ENCODE measurements at places on chromosomes 2 and 18.

- DNase-seq = no peak
These were observed 40.1 kb downstream of the FBXO48 start for GRCh38 chr2:68426848-68427579.

GRCh38 chr2:68846091-68846490 is 25.1 kb downstream of the BMP10 start:
- no peak for DNase-seq

- DNase-seq = no peak
These were observed 39.1 kb upstream of the DTNB start for GRCh38 chr2:25712455-25712854.

DNA sequence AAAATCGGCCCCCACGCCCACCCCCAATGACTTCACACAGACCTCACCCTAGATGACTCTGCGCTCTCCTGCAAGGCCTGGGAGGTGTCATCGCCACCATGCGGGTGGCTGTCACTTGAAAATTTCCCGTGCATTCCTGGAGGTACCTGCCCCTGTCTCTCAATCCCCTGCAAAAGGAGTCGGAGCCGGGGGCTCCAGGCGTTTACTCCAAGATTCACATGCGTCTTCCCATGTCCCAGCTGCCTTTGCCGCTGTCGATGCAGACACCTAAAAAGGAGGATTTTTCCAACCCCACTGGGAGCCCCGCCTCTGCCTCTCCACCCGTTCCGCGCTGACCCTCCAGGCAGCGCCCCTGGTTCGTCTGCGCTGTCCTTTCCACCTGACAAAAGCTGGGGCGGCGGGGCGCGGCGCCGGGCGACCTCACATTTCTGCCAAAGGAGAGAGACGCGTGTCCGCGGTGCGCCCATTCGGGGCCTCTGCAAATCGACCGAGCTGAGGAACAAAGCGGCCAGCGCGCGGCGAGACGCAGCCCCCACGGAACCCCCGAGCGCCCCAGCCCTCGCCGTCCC is 667 bp downstream of the REEP1 start:
- DNase-seq = no peak

DNA sequence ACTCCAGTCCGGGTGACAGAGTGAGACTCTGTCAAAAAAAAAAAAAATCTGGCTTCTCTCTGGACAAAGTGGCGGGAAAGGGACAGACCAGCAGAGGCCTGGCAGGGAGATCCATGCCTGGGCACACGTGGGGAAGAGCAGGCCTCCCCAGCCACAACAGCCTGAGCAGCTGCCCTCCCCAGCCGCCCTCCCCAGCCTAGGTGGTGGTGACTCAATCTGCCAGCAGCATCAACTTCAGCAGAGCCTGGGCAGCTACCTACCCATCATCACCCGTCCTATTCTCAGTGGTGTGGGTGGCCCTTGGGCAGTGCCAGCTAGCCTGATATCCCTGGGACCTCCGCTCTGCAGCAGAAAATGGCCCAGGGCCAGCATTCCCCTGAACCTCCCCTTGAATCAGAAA is 612.4 kb downstream of the FBXO15 start:
- no peak for DNase-seq

GRCh38 chr2:169741-170140 is 94.1 kb downstream of the SH3YL1 start:
- DNase-seq = no peak

DNA sequence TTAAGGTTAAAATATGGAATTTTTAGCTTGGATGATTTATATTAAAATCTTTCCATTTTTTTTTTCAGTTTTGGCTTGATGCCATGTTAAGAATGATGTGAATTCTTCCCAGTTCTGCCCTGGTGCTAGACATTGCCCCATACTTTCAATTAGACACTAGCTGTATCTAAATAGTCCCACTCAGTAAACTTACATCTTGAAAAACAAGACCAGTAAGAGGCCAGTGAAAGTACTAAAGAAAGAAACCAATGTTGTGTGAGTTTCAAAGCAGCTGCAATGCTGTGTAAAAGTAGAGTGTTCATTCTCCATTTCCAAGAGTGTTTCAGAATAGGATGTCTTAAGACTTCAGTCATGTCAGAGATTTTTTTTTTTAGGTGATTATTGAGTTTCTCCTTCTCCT is 40.0 kb upstream of the CYBRD1 start:
- no peak for DNase-seq

DNA sequence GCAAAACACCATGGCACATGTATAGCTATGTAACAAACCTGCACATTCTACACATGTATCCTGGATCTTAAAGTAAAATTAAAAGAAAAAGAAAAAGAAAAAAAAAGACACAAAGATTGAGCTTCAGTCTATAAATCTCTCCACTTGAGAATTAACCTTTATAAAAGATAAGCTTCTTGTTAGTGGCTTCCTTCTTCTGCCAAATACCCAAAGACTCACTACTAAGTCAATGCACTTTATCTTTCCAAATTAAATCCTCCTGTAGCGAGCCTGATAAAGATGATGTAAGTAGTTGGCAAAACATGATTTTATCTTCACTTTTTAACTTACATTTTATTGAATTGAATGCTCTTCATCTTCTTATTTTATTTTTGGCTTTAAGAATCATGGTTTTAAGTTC is 349.9 kb downstream of the TRIB2 start:
- no peak for DNase-seq

DNA sequence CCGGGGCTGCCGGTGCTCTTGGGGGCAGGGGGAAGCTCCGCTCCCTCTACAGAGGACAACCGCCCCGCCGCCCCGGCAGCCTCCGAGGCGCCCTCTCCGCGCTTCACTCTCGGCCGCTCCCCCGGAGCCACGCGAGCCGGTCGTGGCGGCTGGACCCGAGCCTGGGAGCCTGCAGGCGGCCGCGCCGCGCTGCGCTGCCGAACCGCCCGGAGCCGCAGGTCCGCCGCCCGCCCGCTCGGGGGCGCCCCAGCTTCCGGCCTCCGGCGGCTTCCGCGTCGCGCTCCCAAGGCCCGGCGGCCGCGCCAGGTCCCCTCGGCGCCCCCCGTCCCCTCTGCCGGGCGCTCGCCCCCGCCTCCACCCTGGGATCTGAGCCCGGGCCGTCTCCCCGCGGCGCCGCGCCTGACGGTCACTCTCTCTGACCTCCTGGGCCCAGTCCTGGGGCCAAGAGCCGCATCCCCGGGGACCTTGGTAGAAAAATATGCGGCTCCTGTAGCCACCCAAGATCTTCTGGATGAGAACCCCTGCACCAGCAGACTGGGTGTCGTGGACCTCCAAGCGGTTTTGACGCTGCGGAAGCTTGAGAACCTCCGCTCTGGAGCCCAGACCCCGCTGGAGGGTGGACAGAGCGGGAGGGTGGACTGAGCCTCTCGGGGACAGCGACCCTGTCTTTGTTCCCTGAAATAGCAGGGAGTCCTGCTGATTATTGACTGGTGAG is 44.3 kb downstream of the SERTAD2 start:
- no peak for DNase-seq

- DNase-seq = no peak
These were observed 26.1 kb upstream of the CYP26B1 start for GRCh38 chr2:72173640-72174321.

- peak; percentile 37 for DNase-seq
These were observed 226.9 kb downstream of the TMEM163 start for GRCh38 chr2:134491771-134492441.

DNA sequence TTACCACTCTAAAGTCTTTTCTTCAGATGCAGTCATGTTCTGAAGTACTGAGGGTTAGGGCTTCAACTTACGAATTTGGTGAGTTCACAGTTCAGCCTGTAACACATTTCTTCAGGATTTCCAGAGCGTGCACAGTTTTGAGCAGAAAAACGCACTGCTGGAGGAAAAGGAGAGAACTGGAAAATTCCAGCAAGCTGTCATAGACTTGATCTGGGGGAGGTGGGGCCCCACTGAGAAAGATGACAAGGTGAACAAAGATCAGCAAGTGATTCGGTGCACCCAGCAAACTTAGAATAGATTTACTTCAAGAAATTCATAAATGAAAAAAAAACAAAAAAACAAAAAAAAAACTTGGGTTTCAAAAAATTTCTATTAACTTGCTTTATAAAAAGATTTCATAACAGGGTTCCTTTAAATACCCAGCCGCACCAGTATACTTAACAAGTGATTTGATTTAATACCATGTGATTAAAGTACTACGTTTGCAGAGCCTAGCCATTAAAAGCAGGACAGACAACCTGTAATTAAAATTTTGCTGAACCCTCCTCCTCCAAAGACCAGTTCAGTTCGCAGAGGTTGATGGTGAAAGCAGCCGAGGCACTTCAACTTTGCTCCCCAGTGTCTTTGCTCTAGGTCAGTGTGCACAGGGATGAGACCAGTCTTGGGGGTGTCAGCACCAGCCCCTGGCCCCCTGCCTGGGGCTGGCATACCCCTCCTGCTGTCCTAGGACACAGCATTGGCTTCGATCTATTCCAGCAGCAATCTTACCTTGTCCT is 30.5 kb downstream of the CTIF start:
- no peak for DNase-seq

DNA sequence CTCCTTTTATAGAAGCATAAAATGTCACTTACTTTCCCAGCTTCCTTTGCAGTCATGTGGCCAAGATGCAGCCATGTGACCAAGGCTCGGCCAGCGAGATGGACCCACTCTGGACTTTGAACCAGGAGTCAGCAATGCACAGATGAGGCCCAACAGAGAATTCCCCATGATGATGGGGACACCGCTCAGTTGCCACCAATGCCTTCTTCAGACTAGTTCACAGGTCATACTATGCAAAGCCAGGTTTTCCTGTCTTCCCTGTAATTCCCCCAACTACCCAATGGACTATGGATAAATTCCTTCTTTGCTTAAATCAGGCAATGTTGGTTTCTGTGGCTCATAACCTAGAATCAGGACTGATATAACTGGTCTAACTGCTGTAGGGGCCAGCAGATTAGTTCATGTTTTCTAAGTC is 22.5 kb upstream of the REL start:
- no peak for DNase-seq

GRCh38 chr2:45647986-45648520 is 3.4 kb upstream of the PRKCE start:
- no peak for DNase-seq

GRCh38 chr2:45652090-45653031 is 886 bp downstream of the PRKCE start:
- no peak for DNase-seq

DNA sequence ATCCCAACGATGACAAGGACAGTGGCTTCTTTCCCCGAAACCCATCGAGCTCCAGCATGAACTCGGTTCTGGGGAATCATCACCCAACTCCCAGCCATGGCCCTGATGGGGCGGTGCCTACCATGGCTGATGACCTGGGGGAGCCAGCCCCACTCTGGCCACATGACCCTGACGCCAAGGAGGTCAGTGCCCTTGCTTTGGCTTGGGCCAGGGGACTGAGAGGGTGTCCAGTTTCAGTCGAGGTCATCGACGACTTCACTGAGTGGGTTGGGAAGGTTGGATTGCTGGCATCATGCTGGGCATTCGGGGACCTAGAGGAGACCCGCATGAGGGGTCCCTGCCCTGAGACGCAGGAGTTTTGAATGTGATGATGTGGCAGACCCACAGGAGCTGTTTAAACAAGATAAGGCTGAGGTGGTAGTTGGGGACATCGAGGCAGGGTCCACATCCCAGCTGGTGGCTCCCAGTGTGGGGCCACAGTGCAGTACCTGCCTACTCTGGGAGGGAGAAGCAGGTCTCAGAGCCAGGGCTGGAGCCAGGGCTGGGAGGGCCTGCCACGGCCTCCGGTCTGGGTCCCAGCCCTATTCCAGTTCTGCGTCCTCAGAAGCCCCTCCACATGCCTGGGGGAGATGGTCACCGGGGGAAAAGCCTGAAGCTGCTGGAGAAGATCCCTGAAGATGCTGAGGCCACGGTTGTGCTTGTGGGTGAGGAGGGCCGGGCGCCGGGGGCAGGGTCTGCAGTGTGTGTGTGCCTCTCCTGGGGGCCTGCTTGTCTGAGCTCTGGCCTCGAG is 6.0 kb downstream of the SLC4A3 start:
- DNase-seq = no peak

DNA sequence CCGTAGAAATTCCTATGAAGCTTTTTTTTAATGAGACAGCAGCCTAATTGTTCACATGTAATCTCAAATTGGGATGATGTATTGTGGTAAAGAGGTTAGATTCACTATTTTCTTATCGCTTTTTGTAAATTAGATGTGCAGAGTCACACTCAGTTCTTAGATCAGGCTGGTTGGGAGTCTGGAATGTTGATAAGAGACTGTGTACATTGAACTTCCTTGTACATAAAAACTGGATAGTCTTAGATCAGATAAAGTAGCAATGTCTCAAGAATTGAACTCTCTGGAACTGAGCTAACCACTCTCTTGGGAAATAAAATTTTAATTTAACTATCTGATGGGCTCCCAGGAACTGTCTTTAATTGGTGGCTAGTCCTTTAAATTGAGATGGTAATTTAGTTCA is 108.1 kb upstream of the MSTN start:
- no peak for DNase-seq

DNA sequence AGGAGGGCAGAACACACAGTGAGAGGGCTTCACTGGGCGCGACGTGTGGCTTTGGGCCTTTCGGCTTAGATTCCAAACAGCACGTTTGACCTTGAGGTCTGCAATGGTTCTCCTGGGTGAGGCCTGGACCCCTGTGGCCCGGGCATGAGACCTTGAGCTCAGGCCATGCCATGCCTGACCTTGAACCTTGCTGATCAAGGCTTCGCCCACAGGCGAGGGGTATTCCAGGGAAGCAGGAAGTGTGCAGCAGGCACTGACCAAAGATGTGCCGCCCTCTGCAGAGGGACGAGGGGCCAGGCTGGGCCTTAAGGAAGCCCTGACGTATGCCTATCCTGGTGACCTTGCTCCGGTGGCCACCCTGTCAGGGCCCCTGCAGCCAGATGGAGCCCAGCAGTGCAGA is 178.3 kb upstream of the HDAC4 start:
- no peak for DNase-seq

- no peak for DNase-seq
These were observed 118.9 kb upstream of the OTOS start for GRCh38 chr2:240259201-240259923.

Data from D721Med (cell line).